ENCODE measurements at places on chromosomes 7 and 10.

GRCh38 chr10:133157662-133158436, 2.2 kb upstream of the KNDC1 start:
- no peak for DNase-seq

DNA sequence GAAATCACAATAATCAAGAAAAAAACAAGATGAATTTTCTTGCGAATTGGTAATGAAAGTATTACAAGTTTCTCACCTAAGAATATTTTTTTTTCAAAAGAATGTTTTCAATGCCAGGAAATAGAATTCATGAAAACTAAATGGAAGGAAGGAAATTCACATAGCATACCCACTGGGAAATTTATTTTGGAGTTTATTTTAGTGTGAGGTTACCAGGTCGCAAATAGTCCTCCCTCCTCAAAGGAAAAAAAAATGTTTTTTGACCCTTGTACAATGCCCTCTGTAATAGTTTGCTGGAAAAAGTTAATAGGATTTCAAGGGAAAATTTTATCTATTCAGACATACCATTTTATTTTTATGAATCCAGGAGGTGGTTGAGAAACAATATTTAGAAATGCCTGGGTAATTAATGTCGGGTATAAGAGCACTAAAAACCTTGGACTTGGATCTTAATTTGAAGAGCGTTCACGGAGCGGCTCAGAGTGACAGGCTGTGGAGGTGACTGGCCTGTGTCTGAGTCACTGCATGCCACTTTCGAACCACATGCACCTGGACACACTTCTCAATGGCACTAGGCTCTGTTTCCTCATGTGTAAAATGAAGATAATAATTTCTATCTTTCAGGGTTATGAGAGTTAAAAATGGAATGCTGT, 28.2 kb downstream of the CUBN start:
- no peak for DNase-seq

GRCh38 chr7:44401692-44402091, 76.3 kb upstream of the CAMK2B start:
- DNase-seq, result no peak

DNA sequence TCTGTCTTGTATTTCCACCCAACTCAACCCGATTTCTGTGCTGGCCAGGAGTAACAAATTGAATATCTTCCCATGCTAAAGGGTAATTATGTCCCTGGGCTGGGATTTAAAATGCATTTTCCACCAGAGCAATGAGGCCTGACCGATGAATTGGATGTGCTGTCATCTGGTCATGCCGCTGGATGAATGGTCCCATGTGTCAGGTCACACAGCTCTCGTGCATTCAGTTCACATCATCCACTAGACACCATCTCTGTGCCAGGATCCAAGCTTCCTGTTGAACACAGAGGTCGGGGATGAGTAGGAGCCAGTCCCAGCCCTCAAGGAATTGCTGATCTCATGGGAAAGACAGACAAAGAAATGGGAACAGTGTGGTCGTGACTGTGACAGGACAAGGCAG, 200.8 kb downstream of the ADRA2A start:
- DNase-seq, result no peak

DNA sequence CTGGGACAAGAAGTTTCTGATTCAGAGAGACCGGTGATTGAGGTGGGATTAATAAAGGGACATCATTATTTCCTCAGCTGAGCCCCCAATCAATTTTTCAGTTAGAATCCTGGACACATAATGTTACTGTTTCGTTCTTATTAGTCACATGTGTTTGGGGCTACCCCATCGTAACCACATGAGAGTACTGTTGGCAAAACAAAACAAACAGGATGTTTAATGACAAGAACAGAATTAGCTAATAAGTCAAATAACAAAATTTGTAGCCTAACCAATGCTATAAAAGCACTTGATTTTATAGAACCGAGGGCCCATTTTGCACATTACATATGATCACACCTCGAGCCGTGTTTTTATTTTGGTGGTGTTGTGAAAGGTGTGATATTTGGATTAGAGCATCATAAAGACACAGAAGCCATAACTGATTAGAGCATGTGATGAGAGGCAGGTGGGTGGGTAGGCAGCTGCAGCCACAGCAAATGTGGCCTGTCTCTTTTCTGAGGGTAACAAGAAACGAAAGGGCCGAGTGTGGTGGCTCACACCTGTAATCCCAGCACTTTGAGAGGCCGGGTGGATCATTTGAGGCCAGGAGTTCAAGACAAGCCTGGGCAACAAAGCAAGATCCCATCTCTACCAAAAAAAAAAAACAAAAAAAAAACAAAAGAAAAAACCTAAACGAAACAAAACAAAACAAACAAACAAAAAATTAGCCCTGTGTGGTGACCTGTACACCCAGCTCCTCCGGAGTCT, 1.8 kb upstream of the VWC2 start:
- no peak for DNase-seq

DNA sequence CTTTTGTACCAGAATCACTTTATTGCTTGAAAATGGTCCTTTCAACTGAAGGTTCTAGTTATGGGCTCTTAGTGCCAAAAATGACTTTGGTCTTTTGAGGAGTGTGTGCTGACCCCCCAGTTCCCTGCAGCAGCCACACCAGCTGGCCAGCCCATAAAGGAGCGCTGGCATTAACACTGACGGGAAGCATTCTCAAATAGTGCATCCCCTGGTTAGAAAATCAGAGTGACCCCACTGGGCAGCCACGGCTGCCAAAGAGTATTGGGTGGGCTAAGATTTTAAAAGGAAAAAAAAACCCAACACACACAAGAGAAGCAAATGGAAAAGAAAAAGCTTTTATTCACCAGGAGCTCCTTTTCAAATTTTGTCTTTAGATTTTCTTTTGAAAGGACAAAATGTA, 199.8 kb downstream of the CELF2 start:
- DNase-seq, result no peak

GRCh38 chr7:45177801-45178200, 20.2 kb downstream of the RAMP3 start:
- no peak for DNase-seq

DNA sequence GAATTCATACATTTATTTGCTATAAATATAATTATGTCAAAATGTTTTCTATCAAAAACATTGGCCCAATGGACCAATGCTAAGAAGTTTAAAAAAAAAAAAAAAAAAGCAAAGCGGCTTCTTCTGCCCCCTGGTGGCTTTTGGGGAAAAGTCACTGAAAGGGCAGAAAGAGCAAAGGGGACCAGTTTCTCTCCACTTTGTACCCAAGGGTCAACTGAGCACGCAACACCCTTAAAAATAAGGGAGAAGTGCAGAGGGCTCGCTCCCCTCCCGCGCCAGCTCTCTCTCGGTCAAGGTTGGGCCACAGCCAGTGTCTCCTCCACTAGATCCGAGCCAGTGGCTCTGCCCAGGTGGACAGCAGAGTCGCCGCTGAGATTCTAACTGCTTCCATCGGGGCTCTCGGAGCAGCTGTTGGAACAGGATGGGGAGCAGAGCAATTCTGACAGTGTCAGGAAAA, 136.4 kb upstream of the FGFR2 start:
- DNase-seq, result no peak

- no peak for DNase-seq
These were observed 31.8 kb downstream of the DOCK1 start for GRCh38 chr10:126937026-126937425.

DNA sequence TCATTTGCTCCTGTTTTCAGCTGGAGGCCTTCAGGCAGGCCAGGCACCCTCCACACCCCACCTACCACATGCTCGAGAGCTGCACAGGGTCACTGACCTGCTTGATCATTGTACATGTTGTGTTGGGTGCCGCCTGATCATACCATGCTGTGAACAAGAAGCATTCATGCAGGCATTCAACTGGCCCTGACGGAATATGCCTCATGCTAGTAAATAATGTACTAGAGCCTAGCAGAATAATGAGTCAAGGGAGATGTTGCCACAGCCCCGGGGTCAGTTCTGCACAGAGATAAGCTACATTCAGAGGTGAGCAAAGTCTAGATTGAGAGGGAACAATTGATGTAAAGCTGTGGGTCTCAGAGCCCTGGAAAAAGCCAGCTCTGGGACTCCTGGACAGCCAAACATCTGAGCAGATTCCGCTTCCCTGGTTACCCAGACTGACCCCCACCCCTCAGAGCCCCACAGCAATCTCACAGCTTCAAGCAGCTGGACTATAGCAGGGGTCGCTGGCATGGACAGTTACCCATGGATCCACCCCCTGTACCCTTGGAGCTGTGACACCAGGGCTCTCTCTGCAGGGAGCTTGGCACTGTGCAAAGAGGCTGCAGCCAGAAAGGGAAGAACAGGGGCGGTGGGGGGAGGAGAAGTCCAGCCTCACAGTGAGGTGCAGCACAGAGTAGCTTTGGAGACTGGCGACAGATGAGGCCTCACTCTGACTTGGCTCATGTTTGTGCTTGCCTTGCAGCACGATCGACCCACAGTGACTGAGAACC, 86.6 kb downstream of the FRMPD2 start:
- DNase-seq, result no peak

GRCh38 chr7:143848192-143848591, 53.8 kb downstream of the TCAF1 start:
- DNase-seq, result no peak

- DNase-seq, result no peak
These were observed 20.0 kb upstream of the ARPC1A start for GRCh38 chr7:99305473-99306260.
